ENCODE measurements at places on chromosomes 16 and 17. TPM values are rescaled to one million over a fixed set of nuclear protein-coding genes. Genes with fewer than 3 reads are reported as not detected.

- no peak for DNase-seq
Measured at GRCh38 chr17:4409659-4410058, 24.1 kb upstream of the SPNS3 start.

GRCh38 chr16:85372627-85373372, 240.3 kb upstream of the GSE1 start:
- DNase-seq, result no peak

Gene KRT16
- not detected for total RNA-seq

- no peak for DNase-seq
Measured at GRCh38 chr16:69654280-69654931, 72.0 kb downstream of the NQO1 start.

Gene NPIPB2
- 22.4 TPM for total RNA-seq

Gene KIF2B
- not detected for total RNA-seq

Gene GSG1L
- total RNA-seq, result not detected
